ENCODE measurements at places on chromosomes 5 and 9.
A peak's percentile ranks its signal among the peaks of the same experiment; 100 is the strongest.

GRCh38 chr9:105632807-105633206, 29.4 kb upstream of the TAL2 start:
- no peaks in the 10 kb centered on the region for H3K27me3 ChIP-seq
- no peak overlapping the region for H3K4me3 ChIP-seq
- no peaks in the 10 kb centered on the region for H3K4me1 ChIP-seq
- H3K36me3 ChIP-seq = no peaks in the 10 kb centered on the region

GRCh38 chr9:68637020-68637419, 68.0 kb upstream of the PIP5K1B start:
- no peaks in the 10 kb centered on the region for H3K4me1 ChIP-seq
- H3K27me3 ChIP-seq = no peaks in the 10 kb centered on the region
- no peaks in the 10 kb centered on the region for H3K36me3 ChIP-seq
- peak overlapping the region; percentile 38 for H3K27ac ChIP-seq

DNA sequence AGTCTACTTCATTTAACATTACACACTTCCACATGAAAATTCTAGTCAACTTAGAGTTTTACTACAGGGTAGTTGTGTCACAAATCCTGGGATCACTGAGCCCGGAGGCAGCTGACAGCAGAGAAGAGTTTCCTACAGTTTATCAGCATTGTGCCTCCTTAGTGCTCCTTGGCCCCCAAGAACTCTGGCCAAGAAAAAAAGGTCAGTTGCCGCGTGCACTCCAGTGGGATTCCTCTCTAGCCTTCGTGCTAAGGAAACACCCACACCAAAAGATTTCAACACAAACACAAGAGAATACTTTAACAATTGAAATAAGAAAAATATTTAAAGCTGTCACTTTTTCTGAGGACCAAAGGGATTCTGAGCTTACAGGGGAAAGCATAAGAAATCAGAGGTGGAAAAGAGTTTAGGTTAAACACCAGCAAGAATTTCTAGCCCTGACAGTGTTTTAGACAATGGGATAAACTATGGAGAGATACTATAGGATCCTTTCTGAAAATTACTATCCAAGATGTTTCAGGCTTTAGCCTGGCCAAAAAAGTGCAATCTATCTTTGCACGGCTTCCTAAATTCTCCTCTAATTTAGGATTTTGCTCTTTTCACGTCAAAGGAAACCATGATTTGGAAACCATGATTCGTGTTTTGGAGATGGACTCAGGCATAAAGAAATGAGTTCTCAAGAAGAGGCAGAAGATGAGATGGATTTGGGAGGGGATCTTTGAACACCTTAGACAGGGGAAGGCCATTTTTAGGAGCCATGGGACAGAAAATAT, 606.8 kb downstream of the RAB3C start:
- H3K36me3 ChIP-seq = no peaks in the 10 kb centered on the region
- H3K4me3 ChIP-seq = no peak overlapping the region
- H3K27me3 ChIP-seq = no peaks in the 10 kb centered on the region
- no peak overlapping the region for H3K27ac ChIP-seq
- no peak for DNase-seq

GRCh38 chr5:109324351-109324750, 85.4 kb downstream of the PJA2 start:
- no peak for DNase-seq
- H3K27ac ChIP-seq = no peak overlapping the region
- H3K4me1 ChIP-seq = no peaks in the 10 kb centered on the region
- no peak overlapping the region for H3K4me3 ChIP-seq
- H3K27me3 ChIP-seq = no peaks in the 10 kb centered on the region

DNA sequence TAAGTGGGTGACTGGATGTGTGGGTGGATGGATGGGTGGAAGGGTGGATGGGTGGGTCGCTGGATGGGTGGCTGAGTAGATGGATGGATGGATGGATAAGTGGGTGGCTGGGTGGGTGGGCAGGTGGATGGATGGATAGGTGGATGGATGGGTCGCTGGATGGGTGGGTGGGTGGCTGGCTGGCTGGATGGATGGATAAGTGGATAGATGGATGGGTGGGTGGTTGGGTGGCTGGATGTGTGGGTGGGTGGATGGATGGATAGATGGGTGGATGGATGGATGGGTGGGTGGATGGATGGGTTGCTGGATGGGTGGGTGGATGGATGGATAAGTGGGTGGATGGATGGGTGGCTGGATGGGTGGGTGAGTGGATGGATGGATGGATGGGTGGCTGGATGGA, 27.3 kb upstream of the CEP72 start:
- H3K36me3 ChIP-seq = no peaks in the 10 kb centered on the region
- no peak for DNase-seq
- H3K4me3 ChIP-seq = no peak overlapping the region
- no peak overlapping the region for H3K27ac ChIP-seq
- H3K27me3 ChIP-seq = no peaks in the 10 kb centered on the region

DNA sequence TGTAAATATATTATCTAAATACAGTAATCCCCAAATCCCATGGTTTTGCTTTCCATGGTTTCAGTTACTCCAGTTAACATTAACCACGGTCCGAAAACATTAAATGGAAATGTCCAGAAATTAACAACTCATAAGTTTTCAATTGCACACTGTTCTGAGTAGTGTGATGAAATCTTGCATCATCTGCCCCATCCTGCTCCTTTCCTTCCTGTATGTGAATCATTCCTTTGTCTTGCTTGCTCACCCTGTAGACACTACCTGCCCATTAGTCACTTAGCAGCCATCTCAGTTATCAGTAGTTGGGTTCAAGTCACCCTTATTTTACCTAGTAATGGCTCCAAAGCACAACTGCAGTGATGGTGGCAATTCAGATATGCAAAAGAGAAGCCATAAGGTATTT, 1568.5 kb upstream of the WWC1 start:
- no peaks in the 10 kb centered on the region for H3K27me3 ChIP-seq
- H3K4me1 ChIP-seq = no peaks in the 10 kb centered on the region
- no peak for DNase-seq
- no peaks in the 10 kb centered on the region for H3K36me3 ChIP-seq

DNA sequence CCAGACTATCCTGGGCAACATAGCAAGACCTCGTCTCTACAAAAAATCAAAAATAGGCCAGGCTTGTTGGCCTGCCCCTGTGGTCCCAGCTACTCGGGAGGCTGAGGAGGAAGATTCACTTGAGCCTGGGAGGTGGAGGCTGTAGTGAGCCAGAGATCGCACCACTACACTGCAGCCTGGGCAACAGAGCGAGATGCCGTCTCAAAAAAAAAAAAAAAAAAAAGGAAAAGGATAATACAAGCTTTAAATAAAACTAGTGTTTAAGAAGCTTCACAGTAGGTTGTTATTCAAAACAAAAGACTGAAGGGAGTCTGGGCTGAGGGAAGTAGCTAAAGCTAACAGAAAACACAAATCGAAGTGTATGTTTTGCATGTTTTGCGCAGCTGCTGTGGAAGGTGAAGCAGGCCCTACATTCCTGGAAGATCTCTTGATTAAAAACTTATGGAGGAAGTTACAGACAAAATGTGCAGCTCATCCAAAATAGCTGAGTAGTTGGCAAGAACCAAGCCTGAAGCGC, 581 bp upstream of the C9orf40 start:
- no peaks in the 10 kb centered on the region for H3K4me1 ChIP-seq
- DNase-seq = no peak
- no peaks in the 10 kb centered on the region for H3K27me3 ChIP-seq
- no peaks in the 10 kb centered on the region for H3K36me3 ChIP-seq
- peak overlapping the region; percentile 98 for H3K27ac ChIP-seq

DNA sequence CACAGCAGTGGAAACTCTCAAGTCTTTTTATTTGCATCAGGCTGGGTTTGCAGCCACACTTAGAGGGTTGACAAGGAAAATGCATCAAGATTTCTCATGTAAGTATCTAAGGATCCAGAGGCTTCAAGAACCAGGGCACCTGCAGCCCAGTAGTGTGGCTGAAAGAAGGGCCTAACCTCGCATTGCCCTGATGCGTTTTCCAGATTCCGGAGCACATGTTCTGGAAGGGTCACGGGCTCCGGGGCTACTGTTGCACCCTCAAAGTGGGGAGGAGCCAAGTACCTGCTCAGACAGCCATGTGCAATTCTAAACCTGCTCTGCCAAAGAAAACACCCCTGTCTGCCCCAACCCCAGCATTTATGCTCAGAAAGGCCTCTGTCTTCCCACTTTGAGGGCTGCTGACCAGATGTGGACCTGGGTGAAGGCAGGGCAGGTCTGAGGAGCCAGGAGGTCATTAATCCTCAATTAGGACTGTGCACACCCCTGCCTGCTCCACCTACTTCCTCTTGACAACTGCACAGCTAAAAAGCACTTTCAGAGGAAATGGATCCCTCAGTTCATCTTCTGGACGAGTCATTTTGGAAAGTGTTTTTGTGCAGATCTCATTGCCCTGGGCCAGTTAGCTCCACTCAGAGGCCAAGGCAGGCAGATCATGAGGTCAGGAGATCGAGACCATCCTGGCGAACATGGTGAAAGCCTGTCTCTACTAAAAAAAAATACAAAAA, 110.7 kb downstream of the SAXO1 start:
- H3K27me3 ChIP-seq = no peaks in the 10 kb centered on the region
- no peaks in the 10 kb centered on the region for H3K36me3 ChIP-seq
- no peak for DNase-seq
- H3K4me3 ChIP-seq = no peak overlapping the region

- no peak for DNase-seq
- H3K4me1 ChIP-seq = no peaks in the 10 kb centered on the region
- peak overlapping the region; percentile 83 for H3K4me3 ChIP-seq
- no peak overlapping the region for H3K27ac ChIP-seq
- H3K27me3 ChIP-seq = no peaks in the 10 kb centered on the region
Measured at GRCh38 chr5:6379246-6379645, 899 bp upstream of the MED10 start.

DNA sequence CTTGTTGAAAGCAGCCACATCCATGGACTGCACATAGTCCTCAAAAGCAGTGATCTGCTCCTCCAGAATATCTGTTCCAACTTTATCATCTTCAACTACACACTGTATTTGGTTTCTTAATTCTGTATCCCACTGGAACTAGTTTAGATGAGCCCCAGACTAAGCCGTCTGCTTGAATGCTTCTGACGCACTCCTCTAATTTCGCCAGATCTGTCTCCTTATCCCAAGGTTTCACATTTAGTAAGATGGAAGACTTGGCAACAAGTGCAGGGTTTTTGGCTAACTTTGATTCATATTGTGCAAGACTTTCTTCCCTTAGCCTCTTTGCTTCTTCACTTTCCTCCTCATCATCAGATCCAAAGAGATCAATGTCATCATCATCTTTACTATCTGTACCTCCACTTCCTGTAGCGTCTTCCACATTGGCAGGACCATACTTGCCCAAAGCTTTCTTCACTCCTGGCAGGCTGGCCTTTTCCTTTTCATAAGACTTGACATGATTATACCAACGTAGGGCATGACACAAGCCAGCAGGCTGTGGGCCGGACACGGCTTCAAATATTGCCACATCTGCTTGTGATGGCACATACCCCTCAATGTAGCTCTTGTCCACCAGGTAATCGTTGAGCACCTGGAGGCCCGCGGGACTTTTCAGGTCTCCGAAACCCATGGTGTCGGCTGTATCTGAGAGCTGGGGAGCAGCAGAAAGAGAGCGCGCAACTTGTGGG, 56.2 kb upstream of the PIK3R1 start:
- no peaks in the 10 kb centered on the region for H3K36me3 ChIP-seq
- no peak overlapping the region for H3K4me3 ChIP-seq
- H3K27ac ChIP-seq = no peak overlapping the region
- H3K27me3 ChIP-seq = no peaks in the 10 kb centered on the region

DNA sequence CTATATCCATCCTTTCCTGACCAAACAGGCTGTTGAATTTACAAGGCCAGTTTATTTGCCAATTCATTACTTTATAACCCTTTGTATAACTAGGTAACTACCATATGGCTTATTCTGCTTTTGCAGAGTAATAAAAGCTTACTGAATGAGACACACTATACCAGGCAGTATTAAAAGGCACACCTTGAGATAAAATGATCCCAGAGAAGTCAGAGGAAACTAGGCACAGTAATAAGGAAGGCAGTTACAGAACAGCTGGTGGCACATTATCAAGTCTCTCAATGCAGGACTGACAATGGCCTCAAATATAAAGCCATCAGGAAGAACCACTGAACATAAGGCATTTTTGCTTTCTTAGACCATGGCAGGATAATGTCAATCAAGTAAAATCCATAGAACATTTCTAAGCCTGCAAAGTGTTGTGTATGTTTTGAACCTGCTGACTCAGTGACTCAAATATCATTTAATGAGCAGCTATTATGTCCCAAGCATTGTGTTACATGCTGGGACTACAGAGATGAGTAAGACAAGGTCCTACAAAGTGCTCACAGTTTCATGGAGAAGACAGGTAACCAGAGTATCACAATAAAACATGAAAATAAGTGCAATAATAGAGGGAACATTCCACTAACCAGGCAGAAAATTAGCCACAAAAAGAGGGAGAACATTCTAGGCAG, 52.5 kb downstream of the OXCT1 start:
- peak overlapping the region; percentile 26 for H3K27ac ChIP-seq
- DNase-seq = no peak
- H3K4me3 ChIP-seq = no peak overlapping the region
- no peaks in the 10 kb centered on the region for H3K27me3 ChIP-seq

DNA sequence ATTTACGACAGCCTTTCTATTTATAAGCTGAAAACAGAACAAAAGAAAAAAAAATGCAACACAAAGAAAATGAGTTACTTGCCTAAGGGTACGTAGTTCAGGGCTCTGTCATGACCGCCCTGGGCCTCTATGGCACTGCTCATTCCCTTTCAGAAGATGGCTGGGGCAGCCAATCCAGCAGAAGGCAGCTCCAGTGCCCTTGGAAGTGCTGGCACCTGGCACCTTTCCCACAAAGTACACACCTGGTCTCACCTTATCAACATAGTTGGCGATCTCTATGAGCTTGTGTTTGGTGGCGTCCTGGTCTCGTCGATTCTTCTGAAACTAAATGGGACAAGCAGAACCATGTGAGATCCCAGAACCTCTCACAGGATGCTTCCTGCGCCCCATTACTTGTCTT, 53.2 kb downstream of the NIPAL4 start:
- H3K27me3 ChIP-seq = no peaks in the 10 kb centered on the region
- no peak overlapping the region for H3K4me3 ChIP-seq
- no peaks in the 10 kb centered on the region for H3K36me3 ChIP-seq
- no peaks in the 10 kb centered on the region for H3K4me1 ChIP-seq
- no peak for DNase-seq

GRCh38 chr9:15300218-15300617, 6.8 kb downstream of the TTC39B start:
- DNase-seq = no peak
- peaks cover 10% of the 10 kb centered on the region for H3K4me1 ChIP-seq
- H3K4me3 ChIP-seq = no peak overlapping the region
- peak overlapping the region; percentile 74 for H3K27ac ChIP-seq
- H3K36me3 ChIP-seq = peaks cover 5% of the 10 kb centered on the region
- H3K27me3 ChIP-seq = no peaks in the 10 kb centered on the region

DNA sequence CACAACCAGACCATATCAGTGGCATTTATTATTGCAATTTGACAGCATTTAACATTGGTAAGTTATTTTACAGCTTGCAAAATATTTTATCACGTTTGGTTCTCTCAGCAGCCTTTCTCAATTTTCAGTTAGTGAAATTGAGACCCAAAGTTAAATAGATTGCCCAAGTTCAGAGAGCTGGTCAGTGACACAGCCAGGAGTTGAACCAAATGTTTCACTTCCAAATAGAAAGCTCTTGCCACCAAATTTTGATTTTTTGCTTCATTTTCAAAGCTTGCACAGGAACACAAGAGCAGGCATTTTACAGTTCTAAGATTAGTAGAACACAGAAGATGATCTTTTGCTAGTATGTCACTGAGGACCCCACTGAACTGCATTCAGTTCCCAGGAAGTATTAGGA, 271.5 kb upstream of the C9orf72 start:
- no peak overlapping the region for H3K4me3 ChIP-seq
- DNase-seq = no peak
- no peaks in the 10 kb centered on the region for H3K27me3 ChIP-seq
